ENCODE measurements at places on chromosomes 4 and X.

DNA sequence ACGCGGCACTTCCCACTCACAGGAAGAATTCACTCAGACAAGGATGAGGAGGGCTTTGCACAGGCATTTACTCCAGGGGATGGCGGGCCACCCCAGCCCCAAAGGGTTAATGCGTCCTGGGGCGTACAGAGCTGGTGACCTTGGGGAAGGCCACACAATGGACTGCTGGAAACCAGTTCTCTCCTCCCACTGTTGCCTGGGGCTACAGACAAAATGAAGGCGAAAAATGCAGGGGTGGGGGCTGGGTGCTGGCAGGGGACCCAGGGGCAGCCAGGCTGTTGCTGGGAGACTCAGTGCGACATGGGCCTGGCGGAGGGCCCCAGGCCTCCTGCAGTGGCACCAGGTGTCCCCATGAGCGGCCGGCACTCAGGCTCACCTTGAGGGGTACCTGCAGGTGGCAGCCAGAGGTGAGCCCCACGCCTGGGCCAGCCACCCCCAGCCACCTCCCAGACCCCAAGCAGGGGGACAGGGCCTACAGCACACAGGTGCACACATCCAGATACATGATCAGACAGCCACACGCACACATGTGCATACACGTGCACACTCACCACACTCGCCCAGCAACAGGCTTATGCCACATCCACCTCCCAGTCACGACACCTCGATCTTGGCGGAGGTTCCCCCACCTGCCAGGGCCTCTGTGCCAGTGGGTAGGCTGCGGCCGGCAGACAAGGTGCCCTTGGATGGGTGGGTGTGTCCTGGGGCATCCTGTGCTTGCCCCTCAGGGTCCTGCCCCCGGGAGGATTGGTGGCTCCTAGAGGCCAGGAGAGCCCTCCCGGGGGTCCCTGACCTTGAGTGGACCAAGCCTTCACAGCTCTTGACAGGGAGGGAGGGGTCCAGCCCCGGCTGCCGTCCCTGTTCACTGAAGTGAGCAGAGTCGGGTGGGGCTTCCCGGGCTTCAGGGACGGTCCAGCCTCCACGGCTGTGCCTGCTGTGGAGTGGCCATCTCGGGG, 13.1 kb downstream of the NAT8L start:
- DNase-seq = no peak

DNA sequence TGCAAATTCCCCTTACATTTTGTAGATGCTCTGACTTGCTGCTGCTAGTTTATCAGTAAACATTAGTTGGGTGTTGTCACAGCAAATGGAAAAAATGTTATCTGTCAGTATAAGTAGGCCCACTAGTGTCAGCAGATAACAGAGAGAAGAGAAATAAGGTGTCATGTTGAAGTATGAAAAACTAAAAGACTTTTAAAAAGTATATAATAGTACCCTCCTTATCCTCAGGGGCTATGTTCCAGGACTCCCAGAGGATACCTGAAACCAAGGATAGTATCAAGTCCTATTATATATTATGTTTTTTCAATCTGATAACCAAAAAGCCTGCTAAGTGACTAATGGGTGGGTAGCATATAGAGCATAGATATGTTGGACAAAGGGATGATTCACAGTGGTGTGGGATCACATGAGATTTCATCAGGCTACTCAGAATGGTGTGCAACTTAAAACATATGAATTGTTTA, 11.6 kb upstream of the BMP2K start:
- no peak for DNase-seq

GRCh38 chr4:184671101-184671500, 21.6 kb downstream of the PRIMPOL start:
- DNase-seq = no peak

DNA sequence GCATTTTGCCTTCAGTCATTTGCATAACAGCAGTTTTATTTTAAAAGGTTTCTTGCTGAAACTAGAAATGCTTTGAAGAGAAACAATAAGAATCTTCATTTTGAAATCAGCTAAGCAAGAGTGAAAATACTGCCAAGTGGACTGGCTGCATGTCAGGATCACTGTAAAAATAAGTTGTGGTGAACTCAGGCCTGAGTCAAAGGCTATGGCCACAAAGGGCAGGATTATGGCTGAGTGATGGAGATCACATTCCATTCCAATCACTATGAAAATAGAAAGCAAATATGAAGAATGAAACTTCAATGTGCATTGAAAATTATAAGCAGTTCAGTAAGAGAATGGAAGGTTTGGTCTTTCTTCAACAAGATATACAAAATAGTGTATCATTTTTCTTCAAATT, 224.5 kb downstream of the PCDH18 start:
- DNase-seq = no peak

- DNase-seq = no peak
Observed at GRCh38 chr4:24240655-24241054, 343.7 kb downstream of the DHX15 start.

- no peak for DNase-seq
Observed at GRCh38 chr4:37678624-37679023, 7.6 kb downstream of the RELL1 start.

- DNase-seq = no peak
Observed at GRCh38 chr4:40614031-40614430, 15.6 kb downstream of the RBM47 start.

DNA sequence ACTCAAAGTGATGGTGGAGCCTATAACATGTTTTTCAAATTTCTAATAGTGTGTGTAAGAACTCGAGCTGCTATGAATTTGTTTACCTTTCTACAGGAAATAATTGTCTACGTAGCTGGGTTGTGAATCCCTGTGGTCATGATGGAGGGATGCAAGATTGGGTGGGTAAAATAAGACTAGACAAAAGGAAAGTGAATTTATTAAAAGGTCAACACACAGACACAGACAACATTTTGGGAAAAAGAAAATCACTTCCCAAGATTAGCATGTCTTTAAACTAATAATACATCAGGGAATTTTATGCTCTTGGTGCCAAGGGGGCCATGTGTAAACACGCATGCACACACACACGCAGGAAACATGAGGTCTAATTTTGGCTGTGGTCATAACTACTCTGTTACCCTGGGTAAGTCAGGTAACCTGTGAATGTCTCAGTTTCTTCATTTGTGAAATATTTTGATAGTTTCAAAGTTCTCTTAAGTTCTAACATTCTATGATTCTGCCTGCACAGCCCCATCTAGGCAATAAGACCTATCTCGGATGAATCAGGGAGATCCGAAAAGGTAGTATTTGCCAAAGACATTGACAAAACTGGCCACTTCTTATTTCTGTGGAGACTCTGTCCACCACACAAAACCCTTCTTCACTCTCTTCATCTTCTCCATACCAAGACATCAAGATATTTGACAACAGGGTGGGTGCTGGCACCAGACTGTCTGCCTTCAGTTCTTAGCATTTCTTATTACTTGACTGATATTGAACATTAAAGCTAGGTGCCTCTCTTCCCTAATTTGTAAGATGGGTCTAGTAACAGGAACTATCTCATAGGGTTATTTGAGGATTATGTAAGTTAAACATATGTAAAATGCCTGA, 1.6 kb upstream of the UNC5C start:
- no peak for DNase-seq

GRCh38 chr4:114479595-114479994, 119.0 kb upstream of the UGT8 start:
- no peak for DNase-seq

DNA sequence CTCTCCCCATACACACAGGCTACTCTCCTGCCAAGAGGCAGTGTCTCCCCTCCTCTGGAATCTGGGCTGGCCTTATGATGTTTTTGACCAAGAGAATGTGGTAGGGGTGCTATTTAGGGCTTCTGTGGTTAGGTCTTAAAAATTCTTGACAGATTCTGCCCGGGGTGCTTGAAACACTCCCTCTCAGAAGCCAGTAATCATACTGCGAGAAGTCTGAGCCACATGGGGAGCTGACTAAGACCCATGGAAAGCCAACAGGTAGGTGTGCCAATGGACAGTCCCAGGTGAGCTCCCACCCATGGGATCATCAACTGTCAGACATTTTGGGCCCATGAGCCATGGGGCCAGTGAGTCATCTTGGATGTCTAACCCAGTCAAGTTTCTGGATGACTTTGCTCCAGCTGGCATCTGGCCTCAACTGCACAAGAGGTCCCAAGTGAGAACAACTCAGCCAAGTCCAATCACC, 315.7 kb downstream of the FBXW7 start:
- no peak for DNase-seq

DNA sequence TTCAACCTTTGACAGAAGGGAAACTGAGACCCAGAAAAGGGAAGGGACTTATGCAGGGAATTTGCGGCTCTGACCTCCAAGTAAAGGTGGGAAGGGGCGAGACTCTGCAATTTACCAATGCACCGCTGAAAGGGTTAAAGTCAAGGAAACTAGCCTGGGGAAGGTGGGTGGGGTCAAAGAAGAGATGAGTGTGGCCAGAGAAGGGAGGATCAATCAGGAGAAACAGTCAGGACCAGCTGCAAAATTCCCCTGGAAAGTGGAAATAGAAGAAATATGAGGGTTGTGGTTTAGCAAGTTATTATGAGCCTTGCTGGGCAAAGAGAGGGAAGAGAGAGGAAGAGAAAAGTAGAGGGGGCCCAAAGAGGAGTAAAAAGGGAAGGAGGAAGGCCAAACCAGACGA, 30.5 kb downstream of the STARD8 start:
- no peak for DNase-seq

DNA sequence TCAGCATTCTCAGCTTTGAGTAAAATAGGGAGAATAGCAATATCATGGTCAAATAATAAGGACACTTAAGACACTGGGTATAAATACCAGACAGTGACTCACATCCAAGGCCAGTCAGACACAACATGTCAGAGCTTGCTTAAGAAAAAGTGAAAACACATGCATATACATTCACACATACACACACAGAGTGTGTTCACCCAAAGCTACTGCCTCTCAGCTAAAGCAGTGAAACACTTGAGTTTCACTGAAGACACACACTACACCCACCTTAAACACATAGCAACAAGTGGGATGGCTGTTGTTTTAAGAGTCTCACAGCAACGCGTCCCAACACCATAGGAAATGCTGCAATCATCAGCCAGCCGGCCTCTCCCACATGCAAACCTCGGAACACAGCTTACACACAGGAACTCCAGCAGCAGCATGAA, 14.4 kb downstream of the SHROOM4 start:
- DNase-seq = no peak

DNA sequence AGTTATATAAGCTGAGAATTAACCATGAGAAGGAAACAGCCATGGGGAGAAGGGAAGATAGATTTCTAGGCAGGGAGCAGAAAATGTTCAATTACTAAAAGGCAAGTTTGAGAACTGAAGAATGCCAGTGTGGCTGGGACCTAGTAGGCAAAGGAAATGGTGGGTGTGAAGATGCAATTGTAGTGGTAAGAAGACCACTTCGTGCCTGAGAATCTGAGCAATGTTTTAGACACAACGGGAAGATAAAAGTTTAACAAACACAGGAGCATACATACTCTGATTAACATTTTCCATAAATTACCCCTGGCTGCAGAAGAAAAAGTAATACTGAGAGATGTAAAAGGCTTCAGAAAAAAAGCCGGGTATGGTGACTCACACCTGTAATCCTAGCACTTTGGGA, 18.1 kb upstream of the MMRN1 start:
- no peak for DNase-seq

DNA sequence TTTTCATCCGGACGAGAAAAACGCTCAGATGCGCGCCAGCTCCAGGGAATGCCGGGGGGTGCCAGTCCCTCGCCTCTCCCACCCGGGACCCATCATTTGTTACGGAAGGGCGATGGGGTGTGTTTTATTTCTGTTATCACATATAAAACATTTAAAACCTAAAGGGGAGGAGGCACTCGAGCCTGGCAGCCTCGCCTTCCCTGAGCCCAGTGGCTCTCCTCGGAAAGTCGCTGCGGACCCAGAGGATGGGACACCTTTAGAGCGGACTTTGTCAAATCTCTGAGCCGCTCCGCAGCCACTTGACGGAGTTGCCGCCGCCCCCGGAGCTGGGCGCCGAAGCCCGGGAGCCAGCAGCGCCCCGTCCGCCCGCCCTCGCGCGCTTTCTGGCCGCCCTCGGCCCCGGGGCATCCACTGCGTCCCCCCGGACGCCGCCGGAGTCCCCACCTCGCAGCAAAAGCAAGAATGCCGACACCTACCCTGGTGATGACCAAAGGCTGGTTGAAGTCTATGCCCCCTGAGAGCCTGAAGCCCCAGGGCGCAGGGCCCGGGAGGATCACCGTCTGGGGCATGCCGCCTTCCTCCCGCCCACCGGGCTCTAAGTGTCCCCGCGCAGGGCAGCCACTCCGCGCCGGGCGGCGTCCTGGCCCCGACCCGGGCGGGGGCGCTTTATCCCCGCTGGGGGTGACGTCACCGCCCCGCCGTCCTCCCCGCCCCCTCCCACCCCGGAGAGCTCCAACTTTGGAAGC, at the start of gene PDLIM3:
Gene PDLIM3 (minus strand): TSS at position 642 of the 746 bp plus-strand sequence. CDS start 73 bp downstream, at position 569.
- peak; percentile 66 for DNase-seq

GRCh38 chr4:7650606-7651385, 216.1 kb upstream of the PSAPL1 start:
- no peak for DNase-seq

- no peak for DNase-seq
Observed at GRCh38 chr4:5638316-5638715, 70.0 kb downstream of the EVC2 start.

DNA sequence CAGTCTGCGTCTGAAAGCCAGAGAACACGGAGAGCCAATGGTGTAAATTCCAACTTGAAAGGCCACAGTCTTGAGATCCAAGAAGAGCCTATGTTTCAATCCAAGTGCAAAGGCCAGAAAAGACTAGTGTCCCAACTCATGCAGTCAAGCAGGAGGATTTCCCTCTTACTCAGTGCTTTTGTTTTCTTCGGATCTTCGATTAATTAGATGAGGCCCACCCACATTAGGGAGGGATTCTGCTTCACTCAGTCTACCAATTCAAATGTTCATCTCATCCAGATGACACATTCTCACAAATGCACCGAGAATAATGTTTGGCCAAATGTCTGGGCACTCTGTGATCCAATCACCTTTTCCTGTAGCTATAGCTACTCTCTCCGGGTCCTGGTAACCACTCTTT, 91.5 kb upstream of the S100G start:
- no peak for DNase-seq

DNA sequence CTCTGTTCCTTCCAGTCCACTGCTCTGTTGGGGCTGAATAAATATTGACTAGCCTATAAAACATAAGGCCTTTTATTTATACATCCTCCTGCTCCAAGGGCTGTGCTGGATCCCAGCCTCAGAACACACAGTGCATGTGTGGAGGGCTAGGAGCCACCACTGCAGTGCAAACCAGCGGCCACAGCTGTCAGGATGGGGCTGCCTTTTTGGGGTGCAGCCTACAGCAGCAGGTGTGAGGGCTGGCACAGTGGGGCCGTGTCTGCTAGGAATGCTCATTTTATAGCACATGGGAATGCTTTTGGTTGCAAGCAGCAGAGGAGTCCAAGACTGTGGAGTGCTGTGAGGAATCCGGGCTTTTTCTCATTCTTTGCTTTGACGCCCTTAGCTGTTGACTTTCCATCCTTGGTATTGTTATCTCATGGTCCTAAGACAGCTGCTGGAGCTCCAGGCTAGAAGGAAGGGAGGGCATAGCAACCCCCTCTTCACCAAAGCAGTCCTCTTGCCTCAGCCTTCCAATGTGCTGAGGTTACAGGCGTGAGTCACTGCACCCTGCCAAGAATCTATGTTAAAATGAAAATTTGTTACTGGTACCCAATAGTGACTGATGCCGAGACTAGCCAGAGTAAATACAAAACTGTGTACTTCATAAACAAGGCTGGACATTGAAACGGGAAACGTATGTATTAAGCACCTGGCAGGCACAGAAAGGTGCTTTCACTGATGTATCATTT, 334.3 kb upstream of the GATB start:
- DNase-seq = no peak

- peak; percentile 79 for DNase-seq
Observed at GRCh38 chr4:6732441-6733357, 16.7 kb downstream of the BLOC1S4 start.

All from substantia nigra (tissue), 51 donors.